Endothelial cell (in vitro differentiated cells): ENCODE measurements at places on chromosomes 7 and 10.

DNA sequence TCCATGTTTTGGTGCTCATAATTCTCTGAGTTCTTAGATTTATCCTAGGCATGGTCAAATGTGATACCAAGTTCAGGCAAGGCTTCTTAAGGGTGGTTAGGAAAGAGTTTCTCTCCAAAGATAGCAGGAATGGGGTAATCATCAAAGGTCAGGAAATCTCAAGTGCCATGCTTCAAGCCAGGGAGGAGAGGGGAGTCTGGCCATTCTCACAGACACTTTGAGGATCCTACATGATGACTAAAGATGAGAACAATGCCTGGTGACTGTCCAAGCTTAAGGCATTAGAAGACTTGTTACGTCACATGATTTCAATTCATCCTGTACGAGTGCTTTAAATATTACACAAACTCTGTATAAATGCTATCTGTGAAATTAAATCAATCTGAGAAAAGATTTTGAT, 59.4 kb downstream of the POM121L12 start:
- DNase-seq, result no peak

DNA sequence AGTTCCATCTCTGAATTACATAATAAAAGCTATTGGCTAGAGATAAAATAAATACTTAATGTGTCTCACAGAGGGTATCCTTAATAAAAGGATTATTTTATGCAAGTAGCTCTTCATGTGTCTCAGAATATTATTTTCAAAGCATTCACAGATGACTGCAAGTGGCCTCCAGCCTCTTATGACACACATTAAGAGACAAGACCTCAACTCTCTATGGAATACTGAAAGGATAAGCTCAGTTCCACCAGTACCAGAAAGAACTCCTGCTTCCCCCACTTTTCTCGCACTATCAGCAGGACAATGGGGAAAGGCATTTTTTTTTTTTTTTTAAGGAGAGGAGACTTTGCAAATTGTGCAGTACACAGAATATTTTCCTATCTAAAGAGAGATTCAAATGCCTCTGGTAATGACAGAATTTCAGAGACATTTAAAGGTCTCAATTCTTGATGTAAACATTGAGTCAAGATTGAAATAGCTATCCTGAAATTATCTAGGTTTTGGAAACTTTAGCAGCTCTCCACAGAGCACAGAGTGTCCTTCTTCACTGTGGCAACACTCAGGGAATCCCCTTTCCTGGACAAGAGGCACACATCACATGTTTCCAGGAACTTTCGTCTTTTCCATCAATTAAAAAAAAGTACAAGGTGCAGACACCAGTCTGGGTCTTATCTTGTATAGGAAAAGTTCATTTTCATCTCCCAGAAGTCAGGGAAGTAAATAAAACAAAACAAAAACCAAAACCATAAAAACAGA, 122.0 kb upstream of the ANK3 start:
- DNase-seq, result no peak

GRCh38 chr7:149704507-149704906, 68.9 kb downstream of the ZNF467 start:
- no peak for DNase-seq

DNA sequence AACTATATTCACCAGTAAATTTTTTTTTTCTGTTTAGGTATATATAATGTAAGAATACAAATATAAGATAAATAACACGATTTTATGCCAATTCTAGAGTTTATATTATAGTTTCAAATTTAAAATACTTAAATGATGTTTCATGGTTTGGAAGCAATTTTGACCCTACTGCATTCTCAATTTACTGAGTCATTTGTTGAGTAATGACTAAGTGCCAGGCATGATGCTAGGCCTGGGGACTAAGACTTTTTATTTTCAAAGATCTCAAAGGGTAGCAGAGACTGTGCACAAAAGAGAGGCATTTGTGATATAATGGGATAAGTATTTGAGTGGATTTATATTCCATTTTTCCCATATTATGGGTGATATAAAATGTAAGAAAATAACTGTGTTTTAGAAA, 78.9 kb upstream of the SMIM30 start:
- DNase-seq, result no peak

GRCh38 chr10:19825700-19826099, 9.5 kb downstream of the PLXDC2 start:
- no peak for DNase-seq

GRCh38 chr10:114392112-114392835, 12.0 kb downstream of the AFAP1L2 start:
- no peak for DNase-seq

GRCh38 chr10:128296253-128297007, 170.2 kb upstream of the MKI67 start:
- no peak for DNase-seq

GRCh38 chr7:151406051-151406875, 3.6 kb downstream of the WDR86 start:
- DNase-seq, result no peak

DNA sequence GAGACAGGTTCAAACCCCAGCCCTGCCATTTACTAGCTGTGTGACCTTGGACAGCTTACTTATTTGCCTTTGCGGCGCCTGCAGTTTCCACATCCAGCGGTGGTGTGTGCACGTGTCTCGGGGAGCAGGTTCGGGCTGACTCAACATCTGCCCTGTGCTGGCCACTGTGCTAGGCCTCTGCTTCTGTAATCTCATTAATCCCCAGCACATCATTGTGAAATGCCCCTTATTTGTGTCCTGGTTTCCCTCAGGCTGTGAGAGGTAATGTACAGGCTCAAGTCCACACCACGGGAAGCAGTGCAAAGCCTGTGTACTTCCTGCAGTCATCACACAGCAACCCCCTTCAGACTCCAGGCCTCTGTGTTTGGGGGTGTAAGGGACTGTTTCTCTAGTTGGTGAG, 285.7 kb downstream of the RPS24 start:
- DNase-seq, result no peak

- DNase-seq, result no peak
Observed at GRCh38 chr7:105775580-105775979, 100.8 kb downstream of the ATXN7L1 start.

- no peak for DNase-seq
Observed at GRCh38 chr10:47165711-47166404, 134.1 kb upstream of the GDF10 start.

DNA sequence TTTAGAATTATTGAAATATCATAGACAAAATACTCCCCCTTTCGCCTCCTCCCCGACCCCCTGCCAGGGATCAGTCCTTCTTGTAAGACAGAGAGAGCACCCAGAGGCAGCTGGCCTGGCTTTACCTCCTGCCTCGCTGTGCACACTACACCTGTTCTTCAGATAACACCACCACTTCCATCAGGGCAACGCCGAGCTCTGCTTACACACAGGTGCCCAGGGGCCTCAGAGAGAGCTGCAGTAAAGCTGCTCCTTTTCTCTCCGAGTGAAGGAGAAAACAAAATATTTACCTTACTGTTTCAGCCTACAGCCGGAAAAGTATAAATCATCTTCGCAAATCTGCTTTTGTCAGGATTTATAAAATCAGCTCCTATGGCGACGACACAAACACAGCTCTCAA, 80.7 kb downstream of the HIPK2 start:
- no peak for DNase-seq

DNA sequence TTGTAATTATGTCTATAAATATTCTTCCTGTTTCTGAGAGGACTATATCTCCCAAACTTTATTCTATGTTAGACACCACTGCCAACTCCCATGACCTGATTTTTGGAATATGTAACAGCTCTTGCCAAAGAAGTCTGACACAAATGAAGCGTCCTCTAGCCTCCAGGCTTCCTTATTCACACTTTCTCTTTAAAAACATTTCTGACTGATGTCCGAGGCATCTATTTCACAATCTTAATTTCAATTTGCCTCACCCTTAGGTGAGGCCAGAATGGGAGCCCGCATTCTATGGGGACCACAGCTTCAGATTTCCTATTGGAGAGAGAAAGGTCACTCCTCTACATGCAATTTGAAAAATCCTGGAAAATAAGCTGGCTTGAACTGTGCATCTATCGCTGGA, 873.2 kb downstream of the GATA3 start:
- no peak for DNase-seq

GRCh38 chr7:7104971-7105370, 77.4 kb upstream of the C1GALT1 start:
- no peak for DNase-seq

- DNase-seq, result no peak
Observed at GRCh38 chr10:86744067-86744725, 12.2 kb upstream of the BMPR1A start.

DNA sequence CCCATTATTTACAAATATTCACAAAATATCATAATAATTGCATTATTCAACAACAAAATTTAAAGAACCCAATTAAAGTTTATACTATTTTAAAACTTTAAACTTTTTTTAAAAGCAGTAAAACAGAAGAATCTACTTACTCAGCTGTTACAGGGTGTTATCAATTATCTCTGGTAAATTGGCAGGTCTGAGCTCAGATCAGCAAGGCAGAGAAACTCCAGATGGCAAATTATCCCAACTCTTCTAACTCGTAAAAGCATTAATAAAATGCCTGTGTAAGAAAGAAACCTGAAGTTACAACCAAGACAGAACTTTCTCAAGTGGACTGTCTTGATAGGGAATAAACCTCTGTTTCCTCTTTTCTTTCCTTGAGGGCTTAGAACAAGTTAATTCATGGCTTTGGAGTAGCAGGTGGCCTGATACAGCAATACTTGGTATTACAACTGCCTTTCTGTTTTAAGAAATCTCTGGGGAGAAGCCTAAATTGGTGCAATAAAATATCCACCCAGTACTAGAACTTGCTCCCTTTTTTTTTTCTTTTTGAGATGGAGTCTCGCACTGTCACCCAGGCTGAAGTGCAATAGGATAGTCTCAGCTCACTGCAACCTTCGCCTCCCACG, 275.3 kb upstream of the MKLN1 start:
- no peak for DNase-seq

GRCh38 chr10:48737886-48738285, 53.2 kb downstream of the WDFY4 start:
- no peak for DNase-seq

DNA sequence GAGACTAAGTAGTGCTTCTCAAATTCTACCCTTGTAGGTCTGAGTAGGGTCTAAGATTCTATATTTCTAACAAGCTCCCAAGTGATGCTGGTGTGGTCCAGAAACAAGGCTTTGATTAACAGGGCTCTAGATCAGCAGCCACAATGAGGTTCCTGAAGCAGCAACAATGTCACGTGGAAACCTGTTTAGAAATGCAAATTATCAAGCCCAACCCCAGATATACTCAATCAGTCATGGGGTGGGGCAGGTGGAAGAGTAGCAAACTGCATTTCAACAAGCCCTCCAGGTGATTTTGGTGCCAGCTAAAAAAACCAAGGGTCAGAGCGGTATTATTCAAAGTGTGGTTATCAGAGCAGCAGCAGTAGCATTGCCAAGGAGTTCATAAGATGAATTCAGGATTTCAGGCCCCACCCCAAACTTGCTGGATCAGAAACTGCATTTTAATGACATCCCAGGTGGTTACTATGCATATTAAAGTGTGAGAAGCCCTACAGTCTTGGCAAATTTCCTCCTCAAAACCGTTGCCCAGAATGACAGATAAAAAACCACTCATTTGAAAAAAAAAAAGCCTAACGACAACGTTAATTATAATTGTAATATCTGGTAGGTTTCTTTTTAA, 199.2 kb downstream of the AHR start:
- no peak for DNase-seq

DNA sequence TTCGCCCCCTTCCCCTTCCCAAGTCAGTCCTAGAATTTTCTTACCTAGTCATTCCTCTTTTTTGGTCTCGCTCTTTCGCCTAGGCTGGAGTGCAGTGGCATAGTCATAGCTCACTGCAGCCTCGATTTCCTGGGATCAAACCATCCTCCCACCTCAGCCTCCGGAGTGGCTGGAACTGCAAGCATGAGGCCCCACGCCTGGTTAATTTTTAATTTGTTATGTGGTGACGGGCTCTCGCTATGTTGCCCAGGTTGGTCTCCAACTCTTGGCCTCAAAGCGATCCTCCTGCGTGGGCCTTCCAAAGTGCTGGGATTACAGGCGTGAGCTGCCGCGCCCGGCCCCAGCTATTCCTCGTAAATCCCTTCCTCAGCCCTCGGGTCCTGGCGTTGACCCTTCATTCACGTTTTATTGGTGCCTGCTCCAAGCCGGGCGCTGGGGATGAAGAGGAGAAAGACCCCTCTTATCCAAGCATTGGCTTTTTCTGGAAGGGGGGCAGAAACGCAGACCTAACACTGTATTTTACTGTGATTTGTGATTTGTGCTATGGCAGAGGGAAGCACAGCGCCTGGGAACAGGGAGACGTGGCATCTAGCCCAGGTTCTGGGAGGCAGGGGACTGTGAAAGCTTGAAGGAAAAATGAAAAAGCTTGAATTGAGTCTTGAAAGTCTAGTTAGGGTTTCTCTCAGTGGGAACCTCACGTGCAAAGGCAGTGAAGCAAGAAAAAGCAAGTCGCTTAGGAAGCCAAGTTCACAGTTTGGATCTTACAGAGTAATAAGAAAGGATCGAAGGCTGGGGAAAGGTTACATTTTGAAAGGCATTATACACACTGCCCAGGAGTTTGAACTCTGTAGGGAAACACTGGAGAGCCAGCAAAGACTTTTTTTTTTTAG, 516 bp downstream of the ZNHIT1 start:
- DNase-seq, result no peak

GRCh38 chr10:117442521-117442920, 67.3 kb upstream of the PDZD8 start:
- DNase-seq, result no peak

DNA sequence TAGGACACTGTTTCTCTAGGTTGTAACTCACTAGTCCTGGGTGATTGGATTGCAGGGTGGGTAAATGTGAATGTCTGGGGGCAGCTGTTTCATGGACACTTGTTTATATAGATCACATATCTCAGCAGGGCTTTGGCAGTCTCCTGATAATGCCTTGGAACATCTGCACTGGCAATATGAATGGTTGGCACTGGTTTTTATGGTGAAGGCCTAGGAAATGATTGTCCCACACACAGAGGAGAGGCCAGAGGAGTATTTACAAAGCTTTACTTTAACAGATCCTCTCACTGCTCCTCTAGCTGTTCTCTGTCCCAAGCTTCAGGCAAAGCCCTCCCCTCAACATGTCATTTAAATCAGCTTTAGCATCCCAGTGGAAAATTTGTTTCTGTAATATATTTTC, 171.3 kb upstream of the STEAP4 start:
- no peak for DNase-seq

DNA sequence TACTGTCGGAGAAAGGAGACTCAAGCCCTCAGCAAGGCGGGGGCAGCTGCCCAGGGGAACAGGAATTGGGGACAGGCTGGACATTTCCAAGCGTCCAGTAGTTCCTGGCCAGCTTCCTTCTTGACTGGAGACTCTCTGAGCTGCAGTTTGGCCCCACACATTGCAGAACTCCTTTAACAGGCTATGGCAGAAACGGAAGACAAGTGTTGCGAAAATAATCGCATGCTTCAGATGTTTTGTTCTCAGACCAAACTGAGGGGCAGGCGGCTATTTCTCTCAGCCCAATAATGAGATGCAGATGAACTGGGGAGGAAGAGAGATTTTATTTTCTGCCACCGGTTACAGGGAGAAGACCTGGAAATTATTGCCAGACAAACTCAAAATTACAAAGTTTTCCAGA, 88.0 kb upstream of the PFKP start:
- DNase-seq, result no peak

GRCh38 chr7:150407588-150408392, 28.7 kb downstream of the ZNF775 start:
- no peak for DNase-seq

GRCh38 chr7:93933156-93933555, 11.6 kb downstream of the GNG11 start:
- DNase-seq, result no peak

- DNase-seq, result no peak
Observed at GRCh38 chr7:14754631-14755030, 147.9 kb downstream of the DGKB start.

- DNase-seq, result no peak
Observed at GRCh38 chr7:55044371-55044717, 25.5 kb downstream of the EGFR start.

GRCh38 chr10:33402220-33403073, 68.0 kb upstream of the NRP1 start:
- DNase-seq, result no peak
